CD4-positive, CD25-positive, alpha-beta regulatory T cell (primary cell): ENCODE measurements at places on chromosomes 6 and 20.

DNA sequence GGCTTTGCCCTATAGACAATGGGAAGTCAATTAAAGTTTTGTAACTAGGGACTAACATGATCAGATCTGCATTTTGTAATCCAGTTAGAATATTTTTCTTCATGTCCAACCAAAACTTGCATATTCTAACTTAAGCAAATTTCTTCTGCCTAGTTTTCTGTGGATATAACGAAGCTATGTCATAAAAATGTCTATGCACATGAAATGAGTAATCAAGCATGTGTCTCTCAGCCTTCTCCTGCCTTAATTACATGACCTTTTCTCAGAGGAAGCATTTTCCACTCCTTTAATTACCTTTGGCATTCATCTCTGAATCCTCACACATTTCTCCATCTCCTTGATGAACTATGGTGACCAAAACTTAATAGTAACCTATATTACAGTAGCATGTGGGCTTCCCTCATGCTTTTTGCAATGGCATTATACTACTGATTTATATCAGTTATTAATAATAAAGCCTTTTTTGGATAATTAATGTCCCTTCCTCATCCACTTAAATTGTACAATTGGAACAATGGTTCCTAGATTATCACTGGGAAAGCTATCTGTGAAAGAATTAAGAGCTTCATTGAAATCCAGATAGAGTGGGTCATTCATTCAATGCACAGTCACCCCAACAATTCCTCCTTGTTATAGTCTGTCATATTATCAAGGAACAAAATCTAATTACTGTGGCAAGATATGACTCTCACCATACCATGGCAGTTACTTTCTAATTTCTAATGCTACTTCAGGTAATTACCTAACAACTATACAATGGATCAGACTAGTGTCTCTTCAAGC, 19.1 kb upstream of the FBXO9 start:
- DNase-seq: no peak

DNA sequence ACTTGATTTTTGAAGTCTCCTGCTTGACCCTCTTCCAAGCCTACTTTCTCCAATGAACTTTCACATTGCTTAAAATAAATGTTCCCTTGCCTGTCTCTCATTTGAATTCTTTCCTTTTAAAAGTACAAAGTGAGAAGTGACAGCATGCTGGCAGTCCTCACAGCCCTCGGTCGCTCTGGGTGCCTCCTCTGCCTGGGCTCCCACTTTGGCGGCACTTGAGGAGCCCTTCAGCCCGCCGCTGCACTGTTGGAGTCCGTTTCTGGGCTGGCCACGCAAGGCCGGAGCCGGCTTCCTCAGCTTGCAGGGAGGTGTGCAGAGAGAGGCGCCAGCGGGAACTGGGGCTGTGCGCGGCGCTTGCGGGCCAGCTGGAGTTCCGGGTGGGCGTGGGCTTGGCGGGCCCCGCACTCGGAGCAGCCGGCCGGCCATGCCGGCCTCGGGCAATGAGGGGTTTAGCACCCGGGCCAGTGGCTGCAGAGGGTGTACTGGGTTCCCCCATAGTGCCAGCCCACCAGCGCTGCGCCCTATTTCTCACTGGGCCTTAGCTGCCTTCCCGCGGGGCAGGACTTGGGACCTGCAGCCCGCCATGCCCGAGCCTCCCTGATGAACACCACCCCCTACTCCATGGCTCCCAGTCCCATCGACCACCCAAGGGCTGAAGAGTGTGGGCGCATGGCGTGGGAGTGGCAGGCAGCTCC, 31.9 kb downstream of the SERPINB6 start:
- no peak for DNase-seq

- no peak for DNase-seq
Measured at GRCh38 chr20:44731657-44732056, 14.0 kb upstream of the KCNK15 start.

DNA sequence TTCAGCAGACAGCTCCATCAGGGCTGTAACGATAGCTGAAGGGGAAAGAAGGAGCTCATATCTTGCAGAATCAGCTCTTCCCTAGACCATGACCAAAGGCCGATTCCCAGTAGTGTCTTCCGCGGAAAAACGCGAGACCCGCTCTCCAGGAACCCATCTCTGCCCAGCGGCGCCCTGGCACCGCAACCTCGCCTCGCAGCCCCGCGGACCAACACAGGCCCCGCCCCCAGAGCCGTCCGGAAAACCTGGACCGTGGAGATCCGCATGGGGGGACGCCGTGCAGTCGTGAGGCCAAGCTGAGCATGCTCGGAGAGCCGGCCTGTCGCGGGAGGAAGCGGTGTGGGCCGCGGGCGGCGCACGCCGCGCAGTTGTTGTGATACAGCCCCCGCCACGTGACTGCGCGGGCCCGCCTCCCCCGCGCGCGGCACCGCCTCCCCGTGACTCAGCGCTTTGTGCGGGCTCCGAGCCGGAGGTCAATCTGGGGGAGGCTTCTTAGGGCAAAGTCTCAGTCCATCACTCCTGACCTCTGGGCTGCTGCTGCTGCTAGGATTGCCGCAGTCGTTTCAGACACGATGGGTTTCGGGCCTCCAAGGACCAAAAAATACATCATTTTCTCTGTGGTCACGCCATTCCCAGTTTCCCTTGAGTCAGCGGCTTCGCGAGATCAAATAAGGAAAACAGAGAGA, 3.1 kb upstream of the GCLC start:
- peak; percentile 92 for DNase-seq

GRCh38 chr20:17488916-17489600, 42.1 kb downstream of the BFSP1 start:
- no peak for DNase-seq

- no peak for DNase-seq
Measured at GRCh38 chr6:9517806-9518205, 897.1 kb downstream of the TFAP2A start.

GRCh38 chr20:46277602-46278001, 30.7 kb downstream of the CDH22 start:
- no peak for DNase-seq

GRCh38 chr6:91031581-91031980, 444.7 kb upstream of the MAP3K7 start:
- no peak for DNase-seq

DNA sequence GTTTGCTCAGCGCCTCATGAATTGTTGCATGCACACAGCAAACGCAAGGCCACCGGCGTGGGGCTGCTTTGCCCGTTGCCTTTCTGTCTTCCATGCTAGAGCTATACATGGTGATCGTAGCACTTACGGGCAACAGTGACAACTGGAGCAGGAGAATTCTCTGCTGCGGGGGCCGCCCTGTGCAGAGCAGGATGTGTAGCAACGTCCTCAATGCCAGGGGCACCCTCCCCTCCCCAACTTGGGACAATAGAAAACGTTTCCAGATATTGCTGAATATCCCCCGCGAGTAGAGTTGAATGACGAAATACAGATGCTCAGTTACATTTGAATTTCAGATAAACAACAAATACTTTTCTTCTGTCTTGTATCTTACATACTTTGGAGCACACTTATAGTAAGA, 198.7 kb downstream of the TFAP2C start:
- no peak for DNase-seq

DNA sequence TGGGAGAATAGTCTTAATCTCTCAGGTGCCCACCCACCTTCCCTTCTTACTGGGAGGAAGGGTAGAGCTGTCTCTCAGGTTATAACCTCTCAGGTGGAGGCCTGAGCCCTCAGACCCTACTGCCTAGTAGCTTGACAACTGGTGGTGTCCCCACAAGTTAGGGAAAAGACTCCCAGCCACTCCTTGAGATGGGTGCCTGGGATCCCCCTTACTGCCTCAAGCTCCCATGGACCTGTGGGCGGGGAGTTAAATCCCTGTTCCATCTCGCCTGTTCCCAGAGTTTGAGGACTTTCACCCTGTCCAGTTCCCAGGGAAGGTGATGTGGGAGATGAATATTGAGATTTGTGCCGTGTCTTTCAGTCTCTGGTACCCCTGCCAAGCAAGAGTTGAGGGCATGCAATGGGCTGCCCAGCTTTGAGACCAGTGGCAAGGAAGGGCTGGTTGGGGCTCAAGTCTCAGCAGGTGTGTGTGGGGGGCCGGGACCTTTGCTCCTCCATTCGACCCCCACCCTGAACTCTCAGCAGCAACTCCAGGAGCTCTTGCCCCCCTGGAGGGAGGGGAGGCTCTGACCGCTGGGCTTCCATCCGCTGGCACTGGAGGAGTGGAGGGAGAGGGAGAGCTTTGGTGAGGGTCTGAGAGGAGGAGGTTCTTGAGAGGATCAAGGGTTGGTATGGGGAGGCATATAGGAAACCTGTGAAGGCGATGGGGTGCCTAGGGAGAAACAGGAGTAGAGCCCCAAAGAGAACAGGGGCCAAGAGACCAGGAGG, 1.1 kb upstream of the PBX2 start:
- DNase-seq: no peak

DNA sequence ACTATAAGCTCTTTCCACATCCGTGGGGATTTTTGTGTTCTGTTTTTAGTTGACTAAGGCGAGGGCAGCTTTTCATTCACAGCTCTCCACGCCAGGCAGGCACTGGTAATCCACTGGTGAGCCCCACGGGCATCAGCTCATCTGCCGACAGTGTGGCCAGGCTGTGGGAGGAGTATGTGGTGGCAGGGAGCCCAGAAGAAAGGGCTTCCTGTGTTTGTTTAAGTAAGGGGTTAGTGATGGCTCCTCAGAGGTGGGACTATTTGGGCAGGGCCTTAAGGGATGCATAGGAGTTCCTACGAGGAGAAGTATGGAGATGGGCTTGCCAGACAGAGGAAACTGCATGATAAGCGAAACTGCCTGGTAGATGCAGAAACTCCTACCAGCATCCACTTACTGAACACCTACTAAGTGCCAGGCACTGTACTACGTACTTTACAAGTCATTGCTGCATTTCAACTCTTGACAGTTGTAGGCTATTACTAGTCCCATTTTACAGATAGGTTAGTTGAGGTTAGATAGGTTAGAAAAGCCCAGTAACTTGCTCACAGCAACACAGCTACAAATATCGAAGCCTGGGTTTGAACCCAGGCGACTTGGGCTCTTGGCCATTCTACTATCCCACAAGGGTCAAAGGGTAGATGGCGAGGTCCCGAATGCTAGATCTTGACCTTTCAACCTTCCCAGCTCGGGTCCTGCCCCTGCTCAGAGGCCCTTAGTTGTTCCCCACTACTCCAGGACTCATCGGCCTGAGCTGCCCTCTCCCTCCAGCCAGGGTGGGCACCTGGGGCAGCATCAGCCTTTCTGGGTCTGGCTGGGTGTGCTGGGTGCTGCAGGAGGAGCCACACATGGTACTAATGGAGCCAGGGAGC, 55.1 kb downstream of the CEBPB start:
- no peak for DNase-seq
